ENCODE measurements at places on chromosomes 5 and 9.

GRCh38 chr5:173833196-173833985 is 54.8 kb upstream of the CPEB4 start:
- DNase-seq = no peak

DNA sequence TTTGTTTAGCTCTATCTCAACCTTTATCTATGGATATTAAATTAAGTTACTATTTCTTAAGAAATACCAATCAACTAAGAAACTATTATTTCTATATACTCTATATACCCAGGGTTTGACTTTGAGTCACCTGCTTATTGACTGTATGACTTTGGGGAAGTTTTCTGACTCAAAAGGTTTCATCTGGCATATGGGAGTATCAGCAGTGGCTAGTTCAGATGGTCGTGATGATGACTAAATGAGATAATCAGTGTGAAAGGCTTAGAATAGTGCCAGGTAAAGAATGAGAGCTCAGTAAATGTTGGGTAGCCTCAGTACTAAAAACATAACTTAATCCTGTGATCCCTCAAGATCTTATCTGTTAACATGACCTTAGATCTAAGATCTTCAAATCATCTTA is 179.7 kb upstream of the ISL1 start:
- DNase-seq = no peak

DNA sequence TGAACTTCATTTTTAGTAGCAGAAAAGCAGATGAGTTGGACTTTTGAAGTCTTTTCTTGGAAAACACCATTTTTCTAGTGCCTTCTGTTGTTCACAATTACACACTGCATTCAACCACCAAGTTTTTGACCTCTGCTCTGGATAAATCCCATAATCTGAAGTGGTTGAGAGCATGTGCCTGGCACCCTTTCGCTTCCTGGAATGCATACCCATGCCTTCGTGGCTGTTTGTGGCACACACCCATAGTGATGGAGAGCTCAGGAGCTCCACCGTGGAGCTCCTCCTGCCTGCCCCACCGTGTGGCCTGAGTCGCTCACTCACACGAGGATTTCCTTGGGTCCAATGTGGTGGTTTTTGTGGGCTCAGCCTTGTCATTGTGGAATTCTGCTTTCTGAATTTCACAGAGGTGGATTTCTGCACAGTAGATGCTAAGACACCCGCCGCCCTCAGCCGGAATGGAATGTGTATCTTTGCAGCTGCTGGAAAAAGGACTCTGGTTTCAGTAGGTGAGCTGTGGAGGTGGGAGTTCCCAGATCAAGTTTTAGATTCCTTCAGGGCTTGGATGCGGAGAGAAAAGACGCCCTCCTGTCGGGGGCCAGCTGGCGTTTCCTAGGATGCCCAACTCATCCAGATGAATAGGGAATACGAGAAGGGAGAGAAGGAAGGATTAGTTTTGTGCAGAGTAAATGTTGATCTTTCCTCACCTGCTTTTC is 500.4 kb downstream of the IRX1 start:
- DNase-seq = no peak

DNA sequence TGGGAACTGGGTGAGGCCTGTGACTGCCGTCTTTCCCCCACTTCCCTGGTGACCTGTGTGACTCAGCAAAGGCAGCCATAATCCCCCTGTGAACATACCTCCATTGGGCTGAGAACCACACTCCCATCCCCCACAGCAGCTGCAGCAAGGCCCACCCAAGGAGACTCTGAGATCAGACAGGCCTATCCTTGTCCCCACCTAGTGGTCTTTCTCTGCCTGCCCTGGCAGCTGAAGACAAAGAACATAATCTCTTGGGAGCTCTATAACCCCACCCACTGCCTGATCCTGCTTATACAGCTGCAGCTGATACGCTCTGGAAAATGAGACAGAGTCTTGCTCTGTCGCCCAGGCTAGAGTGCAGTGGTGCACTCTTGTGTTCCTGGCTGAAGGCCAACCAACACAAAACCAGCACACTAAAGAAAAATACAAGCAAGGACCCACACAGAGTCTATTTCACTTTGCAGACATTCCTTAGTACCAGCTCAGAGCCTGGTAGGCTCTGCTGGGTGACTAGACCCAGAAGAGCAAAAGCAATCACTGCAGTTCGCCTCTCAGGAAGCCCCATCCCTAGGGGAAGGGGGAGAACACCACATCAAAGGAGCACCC is 106.7 kb downstream of the MCTP1 start:
- peak; percentile 87 for DNase-seq

GRCh38 chr5:150124111-150124557 is 31.5 kb downstream of the PDGFRB start:
- no peak for DNase-seq

DNA sequence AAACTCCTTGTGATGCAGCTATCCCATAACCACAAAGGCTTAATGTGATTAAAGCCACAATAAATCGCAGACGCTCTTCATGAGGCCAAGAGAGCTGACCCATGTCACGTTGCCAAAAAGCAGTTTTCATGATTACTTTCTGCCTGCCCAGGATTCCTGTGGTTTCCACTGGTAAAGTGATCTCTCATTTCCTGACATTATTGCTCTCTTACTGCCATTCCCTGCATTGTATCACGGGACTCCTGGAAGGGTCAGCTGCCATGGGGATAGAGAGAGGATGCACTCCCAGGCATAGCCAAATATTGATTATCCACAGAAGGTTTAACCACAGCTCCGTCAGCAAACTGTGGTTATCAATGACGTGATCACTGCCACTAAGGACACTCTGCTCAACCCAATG is 103.8 kb upstream of the SLC1A3 start:
- DNase-seq = peak; percentile 78

GRCh38 chr9:136857166-136857565 is 5.0 kb downstream of the MAMDC4 start:
- DNase-seq = no peak

- DNase-seq = peak; percentile 91
Measured at GRCh38 chr5:142472306-142472951, 147.6 kb upstream of the SPRY4 start.

DNA sequence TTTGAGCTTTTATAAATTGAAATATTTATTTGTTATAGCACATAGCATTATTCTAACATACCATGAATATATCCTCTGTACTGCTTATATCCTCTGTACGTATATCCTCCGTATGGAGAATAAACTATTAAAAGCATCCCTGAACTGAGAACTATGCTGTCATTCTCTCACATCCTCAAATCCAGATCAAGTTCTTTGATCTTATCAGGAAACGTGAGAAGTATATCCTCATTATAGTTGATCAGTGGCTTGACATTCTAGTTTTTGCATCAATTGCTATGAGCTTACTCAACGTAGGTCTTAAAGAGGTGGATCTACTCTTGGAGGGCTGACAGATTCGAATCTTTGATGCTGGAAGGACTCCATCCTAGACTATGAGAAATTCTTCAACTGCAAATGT is 37.4 kb downstream of the IL7R start:
- no peak for DNase-seq

DNA sequence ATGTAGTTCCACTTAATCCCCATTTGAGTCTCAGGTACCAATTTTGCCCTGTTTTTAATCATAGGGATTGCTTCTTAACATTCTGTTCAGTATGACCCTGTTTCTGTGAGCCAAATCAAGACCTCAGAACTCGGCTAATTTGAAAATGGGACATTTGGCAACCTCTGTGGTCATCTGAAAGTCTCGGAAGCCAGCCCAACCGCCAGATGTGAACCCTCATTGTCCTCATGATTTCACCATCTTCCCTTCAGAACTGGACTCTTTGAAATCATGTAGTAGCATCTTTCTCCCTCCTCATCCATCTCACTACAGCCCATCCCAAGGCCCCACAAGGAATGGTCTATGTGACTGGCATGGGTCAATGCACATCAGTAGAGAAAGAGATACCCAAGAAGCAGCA is 88.9 kb downstream of the S1PR3 start:
- DNase-seq = no peak

DNA sequence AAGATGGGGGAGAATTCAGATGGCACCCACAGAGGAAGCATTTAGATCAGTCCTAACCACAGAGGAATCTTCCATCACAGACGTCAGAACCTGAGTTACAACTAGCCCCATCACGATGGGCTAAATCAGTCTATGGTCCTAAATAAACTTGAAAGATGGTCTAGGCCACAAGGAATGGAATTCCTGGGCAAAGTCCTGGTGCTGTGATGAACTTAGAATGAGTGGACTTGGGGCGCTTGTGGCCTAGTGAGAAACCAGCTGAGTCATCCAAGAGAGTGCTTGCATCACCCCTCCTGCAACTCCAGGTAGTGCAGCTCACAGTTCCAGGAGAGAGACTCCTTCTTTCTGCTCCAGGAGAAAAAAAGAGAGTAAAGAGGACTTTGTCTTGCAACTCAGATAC is 722.9 kb upstream of the RGMB start:
- DNase-seq = peak; percentile 5

- no peak for DNase-seq
Measured at GRCh38 chr9:115921301-115921700, 232.3 kb upstream of the PAPPA start.

GRCh38 chr5:1441166-1441865 is 3.9 kb downstream of the SLC6A3 start:
- DNase-seq = no peak

- no peak for DNase-seq
Measured at GRCh38 chr9:7265181-7265580, 507.4 kb downstream of the KDM4C start.

GRCh38 chr5:135134691-135135381 is 100.8 kb upstream of the PITX1 start:
- DNase-seq = no peak

DNA sequence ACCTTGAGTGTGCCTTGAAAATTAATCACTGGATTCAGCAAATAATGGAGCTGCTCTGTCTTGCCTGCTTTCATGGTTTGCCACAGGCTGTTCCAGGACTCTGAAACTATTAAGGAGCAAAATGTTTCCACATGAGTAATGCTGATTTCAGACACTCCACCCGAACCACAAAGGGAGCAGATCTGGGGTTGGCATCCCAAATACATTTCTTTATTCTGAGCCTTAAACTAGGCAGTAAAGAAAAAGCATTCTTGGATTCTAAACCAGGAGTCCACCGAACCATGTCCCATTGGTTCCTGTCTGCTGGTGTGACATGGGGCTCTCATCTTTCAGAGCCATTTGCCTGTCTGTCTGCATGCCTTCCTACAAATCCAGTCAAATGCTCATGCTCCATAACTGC is 10.1 kb upstream of the C1QTNF3 start:
- DNase-seq = peak; percentile 30

GRCh38 chr9:29625292-29625731 is 2052.0 kb upstream of the C9orf72 start:
- DNase-seq = no peak

DNA sequence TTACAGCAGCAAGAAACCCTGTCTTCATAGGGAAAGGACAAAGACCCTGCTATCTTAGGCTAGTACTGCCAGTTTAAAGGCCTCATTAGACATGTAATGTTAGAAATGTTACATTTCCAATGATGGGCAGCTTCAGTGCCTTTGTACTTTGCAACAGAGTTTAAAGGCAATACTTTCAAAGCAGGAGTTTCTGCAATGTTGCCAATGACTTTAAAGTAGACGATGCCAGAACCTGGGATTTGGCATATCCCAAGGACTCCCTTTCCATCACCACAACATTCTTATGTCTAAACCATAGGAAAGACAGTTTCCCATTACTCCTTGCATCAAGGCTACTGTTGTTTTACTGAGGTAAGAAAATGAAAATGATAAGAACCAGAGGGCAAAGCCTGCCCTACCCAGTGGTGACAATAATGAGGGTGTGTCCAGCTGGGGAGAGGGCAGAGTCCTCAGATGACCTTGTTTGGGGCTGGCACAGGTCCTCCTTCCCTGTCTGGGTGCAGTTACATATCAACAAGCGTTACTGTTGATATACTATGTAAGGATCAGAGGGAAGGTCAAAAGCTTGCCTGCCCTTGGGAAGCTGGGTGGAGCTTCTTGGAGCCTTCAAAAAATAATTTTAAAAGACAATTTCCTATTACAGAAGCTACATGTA is 27.5 kb upstream of the MLANA start:
- DNase-seq = no peak

GRCh38 chr9:4604678-4605095 is 57.4 kb upstream of the PLPP6 start:
- no peak for DNase-seq

- peak; percentile 24 for DNase-seq
Measured at GRCh38 chr5:126178521-126178920, 244.7 kb upstream of the GRAMD2B start.

GRCh38 chr9:112404508-112404932 is 24.6 kb downstream of the HSDL2 start:
- DNase-seq = peak; percentile 18

GRCh38 chr5:11801061-11801460 is 103.2 kb downstream of the CTNND2 start:
- DNase-seq = no peak

Measured in non-pigmented ciliary epithelial cell (primary cell).